ENCODE measurements at places on chromosomes 13 and 19. TPM values are rescaled to one million over a fixed set of nuclear protein-coding genes. Genes with fewer than 3 reads are reported as not detected.

Gene NXNL1
- not detected for total RNA-seq

Gene SPRED3
- 0.81 TPM for total RNA-seq

Gene KLF2
- total RNA-seq: 1.3 TPM

Gene VSIG10L
- total RNA-seq: 0.33 TPM
